NCI-H187 (cell line): ENCODE measurements at places on chromosomes 12 and 14.
A peak's percentile ranks its signal among the peaks of the same experiment; 100 is the strongest.

- DNase-seq: no peak
Observed at GRCh38 chr12:92886131-92886530, 43.0 kb downstream of the EEA1 start.

GRCh38 chr14:87916103-87916885 is 76.7 kb downstream of the GALC start:
- DNase-seq: no peak

GRCh38 chr12:56682323-56682722 is 5.8 kb downstream of the PTGES3 start:
- no peak for DNase-seq

- DNase-seq: no peak
Observed at GRCh38 chr12:14850929-14851663, 7.8 kb upstream of the ART4 start.

DNA sequence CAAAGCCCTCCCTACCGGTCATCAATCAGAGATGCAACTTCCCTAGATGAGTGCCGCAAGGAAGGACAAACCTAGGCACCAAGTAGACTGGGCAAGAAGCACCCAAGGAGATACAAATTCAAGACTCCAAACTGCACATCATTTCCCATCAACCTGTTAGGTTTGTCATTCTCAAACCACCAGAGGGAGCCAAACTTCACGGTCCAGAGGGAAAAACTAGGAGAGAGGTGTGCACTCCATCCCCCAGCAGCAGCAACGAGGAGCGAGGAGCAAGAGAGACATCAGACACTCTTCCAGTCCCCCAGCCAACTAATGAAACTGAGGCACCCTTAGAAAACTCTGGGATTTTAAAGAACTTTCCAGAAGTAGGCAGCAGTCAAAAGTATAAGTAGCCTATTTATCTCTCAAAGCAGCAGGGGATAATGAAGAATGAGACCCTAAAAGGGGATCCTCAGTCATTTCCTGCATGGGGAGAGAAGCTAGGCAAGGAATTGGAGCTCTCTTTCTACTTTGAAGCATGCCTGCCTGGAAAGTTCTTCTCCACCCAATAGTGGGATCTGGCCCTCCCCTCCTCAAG is 37.0 kb upstream of the NT5DC3 start:
- DNase-seq: no peak

GRCh38 chr12:40216516-40217288 is 8.1 kb upstream of the LRRK2 start:
- DNase-seq: no peak

GRCh38 chr12:34402228-34402898 is 380.1 kb downstream of the ALG10 start:
- no peak for DNase-seq

GRCh38 chr12:3123729-3124128 is 46.5 kb downstream of the TSPAN9 start:
- no peak for DNase-seq

DNA sequence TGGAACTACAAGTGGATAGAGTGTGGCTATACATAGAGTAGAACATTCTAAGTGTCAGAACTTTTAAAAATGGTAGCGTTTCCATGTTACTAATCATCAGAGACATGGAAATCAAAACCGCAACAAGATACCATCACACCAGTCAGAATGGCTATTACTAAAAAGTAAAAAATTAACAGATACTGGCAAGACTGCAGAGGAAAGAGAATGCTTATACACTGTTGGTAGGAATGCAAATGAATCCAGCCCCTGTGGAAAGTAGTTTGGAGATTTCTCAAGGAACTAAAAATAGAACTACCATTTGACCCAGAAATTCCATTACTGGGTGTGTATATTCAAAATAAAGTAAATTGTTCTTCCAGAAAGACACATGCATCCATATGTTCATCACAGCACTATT is 518.6 kb downstream of the NELL2 start:
- DNase-seq: no peak

GRCh38 chr14:91038439-91038838 is 22.0 kb downstream of the RPS6KA5 start:
- no peak for DNase-seq

DNA sequence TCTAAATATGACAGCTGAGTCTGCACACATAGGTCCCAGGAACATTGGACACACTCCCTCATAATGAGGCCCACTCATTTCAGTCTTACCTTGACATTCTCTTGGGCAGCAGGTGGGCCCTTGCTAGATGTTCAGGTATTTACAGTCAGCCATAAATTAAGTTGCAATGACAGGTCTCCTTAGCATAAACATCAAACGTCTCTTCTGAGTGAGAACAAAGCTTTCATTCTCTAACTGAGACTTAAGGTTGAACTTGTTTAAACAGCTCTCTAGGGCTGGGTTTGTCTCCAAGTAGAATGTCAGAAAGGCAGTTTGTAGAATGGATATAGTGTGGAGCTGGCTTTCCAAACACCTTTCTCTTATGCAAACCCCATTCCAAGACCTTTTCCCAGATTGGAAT is 10.3 kb downstream of the ACVR1B start:
- no peak for DNase-seq

DNA sequence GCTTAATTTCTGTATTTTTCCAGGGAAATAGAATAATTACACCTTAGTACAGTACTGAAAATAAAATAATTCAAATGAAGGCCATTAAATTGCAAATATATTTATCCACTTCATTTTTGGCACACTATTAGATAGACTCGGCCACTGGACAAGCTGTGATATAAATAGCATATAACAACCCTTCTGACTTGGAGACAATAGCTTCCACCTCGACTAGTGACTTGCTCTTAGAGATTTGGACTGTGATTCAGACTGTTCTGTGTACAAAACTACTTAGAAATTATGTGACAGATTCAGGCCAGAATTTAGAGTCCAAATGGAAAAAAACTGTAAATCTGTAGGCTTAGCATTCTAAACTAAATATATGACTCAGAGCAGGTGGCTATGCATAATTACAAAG is 949.9 kb downstream of the LRFN5 start:
- DNase-seq: no peak

DNA sequence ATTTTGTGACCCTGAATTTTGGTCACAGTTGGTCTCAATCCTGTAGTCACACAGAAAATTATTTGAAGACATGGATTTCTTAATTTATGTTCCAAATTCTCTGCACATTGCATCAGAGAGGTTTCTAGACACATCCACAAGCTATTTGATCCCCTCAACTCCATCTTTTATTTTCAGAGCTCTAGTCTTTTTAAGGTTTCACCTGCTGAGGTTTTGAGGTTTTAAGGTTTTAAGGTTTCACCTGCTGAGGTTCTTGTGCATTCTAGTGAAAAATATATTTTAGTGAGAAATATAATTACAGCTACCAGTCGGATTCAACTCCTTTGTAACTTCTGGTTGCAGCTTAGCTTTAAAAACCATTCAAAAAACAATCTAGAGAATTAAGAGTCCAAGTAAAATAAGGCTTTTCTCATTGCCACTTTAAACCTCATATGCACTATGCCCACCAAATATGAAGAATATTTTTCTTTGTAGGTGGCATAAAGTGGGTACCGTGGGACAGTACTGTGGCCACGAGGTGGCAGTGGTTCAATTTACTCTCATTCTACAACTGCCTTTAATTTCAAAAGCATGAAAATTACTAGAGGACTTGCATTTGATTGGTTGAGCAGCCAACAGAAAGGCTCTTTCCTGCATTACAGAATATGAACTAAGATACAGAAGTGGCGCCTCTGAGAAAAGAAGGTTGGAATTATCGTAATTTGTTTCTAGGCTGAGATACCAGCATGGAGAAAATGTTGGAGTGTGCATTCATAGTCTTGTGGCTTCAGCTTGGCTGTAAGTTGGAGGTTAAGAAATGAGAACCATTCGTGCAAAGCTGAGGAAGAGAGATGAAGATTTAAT is 366.5 kb upstream of the OR4E1 start:
- no peak for DNase-seq

- no peak for DNase-seq
Observed at GRCh38 chr14:22432348-22432976, 156.6 kb downstream of the DAD1 start.

DNA sequence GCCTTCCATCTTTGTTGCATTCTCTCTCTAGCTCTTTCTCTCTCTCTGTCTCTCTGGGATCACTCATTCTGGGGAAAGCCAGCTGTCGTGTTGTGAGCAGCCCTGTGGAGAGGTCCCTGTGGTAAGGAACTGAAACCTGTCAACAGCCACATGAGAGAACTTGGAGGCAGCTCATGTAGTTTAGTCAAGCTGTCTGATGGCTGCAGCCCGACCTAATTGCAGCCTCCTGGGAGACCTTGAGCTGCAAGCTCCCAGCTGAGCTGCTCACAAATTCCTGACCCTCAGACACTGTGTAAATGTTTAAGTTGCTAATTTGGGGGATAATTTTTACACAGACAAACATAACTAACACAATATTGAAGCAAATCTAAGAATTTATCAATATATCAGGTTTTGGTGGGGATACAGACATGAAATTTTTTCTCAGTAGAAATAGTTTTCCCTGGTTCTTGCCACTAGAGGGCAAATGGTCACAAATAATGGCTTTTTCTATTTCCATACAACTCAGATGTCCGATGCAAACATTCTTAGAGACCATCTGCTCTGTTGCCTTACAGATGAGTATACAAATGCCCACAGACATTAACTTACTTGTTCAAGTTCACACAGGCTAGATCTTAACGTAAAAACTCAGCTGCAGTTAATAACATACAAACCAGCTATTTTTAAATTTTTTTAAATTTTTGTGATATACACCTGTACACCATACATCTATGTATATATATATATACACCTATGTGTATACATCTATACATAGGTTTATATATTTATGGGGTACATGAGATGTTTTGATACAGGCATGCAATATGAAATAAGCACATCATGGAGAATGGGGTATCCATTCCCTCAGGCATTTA is 15.5 kb upstream of the KRR1 start:
- peak; percentile 14 for DNase-seq

DNA sequence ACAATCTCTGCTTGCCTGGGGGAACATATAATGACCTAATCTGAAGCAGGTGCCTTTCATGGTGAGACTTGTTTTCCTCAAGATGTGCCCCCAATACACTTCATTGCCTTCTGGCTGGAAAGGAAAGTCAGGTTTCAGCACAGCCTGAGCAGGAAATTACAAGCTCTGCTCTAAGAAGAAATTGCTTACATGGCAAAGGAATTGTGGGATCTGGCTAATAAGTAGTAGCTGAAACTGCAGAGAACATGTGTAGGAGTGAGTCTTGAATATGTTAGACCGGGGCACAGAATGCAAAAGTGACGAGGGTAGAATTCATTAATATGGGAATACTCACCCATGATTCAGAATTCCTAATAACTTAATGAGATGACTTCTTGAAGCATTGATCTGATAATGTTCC is 6.3 kb upstream of the CFAP54 start:
- DNase-seq: no peak

GRCh38 chr12:10171973-10172728 is at the start of gene OLR1:
OLR1 (minus strand) TSS chr12:10172132; CDS start chr12:10172077, 55 bp downstream.
- DNase-seq: no peak

DNA sequence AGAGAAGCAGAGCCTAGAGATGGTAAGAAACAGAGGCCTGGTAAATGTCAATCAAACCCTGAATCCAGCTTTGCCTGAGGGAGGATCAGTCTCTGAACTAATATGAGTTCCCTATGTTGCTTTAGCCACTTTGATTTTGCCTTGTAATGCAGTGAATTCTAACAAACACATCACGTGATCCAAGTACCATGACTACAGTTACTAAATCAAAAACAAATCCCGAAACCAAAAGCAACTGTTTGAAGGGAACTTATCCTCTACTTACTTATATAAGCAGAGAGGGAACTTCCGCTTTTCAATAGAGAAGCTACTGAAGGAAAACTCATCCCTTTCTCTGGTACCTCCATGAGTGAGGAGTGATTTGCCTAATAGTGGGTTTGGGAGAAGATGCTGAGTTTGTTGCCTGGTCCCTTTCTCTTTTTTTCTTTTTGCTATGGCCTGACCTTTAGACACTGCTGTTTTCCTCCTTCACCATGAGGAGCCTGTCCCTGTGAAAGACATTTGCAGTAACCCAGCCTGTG is 7.7 kb upstream of the PPTC7 start:
- no peak for DNase-seq

GRCh38 chr12:49219417-49220026 is 30.6 kb upstream of the TUBA1A start:
- no peak for DNase-seq

GRCh38 chr12:27751386-27752047 is 28.5 kb upstream of the KLHL42 start:
- DNase-seq: no peak

DNA sequence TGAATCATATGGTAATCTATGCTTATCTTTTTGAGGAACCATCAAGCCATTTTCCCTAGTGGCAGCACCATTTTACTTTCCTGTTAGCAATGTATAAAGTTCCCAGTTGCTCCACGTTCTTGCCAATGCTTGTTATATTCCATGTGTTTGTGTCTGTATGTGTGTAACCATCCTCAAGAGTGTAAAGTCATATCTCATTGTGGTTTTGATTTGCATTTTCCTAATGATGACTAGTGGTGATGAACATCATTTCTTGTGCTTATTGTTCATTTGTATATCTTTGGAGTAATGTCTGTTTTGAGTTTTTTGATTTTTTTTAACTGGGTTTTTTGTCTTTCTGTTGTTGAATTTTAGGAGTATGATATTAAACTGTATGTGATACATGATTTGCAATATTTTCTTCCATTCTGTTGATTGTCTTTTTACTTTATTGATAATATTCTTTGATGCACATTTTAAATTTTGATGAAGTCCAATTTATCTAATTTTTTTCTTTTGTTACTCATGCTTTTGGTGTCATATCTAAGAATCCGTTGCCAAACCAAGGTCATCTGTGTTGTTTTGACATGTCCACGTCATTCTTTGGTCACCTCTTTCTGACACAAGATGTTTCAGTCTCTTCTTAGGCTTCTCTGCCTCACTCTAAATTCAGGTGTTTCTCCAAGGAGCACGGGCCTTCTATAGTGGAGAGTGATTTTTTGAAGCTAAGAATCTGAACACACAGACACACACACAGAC is 36.1 kb downstream of the PPHLN1 start:
- DNase-seq: no peak

GRCh38 chr14:25394356-25394755 is 344.4 kb upstream of the STXBP6 start:
- no peak for DNase-seq

GRCh38 chr12:26701604-26702215 is 131.3 kb downstream of the ITPR2 start:
- DNase-seq: no peak

DNA sequence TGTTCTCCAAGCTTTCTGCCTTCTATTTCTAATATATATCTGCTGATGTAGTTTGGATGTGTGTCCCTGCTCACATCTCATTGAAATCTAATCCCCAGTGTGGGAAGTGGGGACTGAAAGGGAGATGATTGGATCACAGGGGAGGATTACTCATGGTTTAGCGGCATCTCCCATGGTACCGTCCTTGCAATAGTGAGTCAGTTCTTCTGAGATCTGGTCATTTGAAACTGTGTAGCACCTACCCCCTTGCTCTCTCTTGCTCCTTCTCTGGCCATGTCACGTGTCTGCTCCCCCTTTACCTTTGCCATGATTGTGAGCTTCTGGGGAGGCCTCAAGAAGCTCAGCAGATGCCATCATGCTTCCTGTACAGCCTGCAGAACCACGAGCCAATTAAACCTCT is 26.2 kb upstream of the ALX1 start:
- DNase-seq: no peak

DNA sequence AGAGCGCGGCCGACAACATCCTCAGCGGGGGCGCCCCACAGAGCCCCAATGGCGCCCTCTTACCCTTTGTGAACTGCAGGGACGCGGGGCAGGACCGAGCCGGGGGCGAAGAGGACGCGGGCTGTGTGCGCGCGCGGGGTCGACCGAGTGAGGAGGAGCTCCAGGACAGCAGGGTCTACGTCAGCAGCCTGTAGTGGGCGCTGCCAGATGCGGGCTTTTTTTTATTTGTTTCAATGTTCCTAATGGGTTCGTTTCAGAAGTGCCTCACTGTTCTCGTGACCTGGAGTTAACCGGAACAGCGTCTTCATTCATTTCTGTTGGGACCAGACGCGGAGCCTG is 103.8 kb upstream of the FKBP4 start:
- DNase-seq: no peak
